T-helper 17 cell (primary cell): ENCODE measurements at places on chromosomes 4 and X.

GRCh38 chr4:41189076-41189475 lies 25.3 kb downstream of the APBB2 start:
- no peak for DNase-seq
- no peak overlapping the region for H3K4me3 ChIP-seq

- no peak overlapping the region for H3K27ac ChIP-seq
- no peak for DNase-seq
- H3K4me3 ChIP-seq: no peak overlapping the region
These were observed 41.0 kb downstream of the TXLNG start for GRCh38 chrX:16827225-16827624.

DNA sequence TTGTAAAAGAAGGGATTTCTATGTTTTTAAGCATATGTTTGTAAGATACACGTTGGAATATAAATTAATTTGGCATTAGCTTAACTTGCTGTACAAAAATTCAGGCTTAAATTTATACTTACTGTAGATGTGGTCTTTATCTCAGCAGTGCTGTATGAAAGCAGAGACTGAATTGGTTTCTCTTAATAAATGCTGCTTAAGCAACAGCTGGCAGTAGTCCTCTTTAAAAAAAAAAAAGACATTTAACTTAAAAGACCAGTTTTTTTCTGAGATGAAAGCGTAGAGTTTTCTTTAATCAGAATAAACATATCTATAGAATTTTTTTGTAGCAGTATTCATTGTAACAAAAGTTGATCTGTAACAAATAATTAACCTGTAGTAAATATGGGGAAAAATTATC lies 124.6 kb downstream of the RAP1GDS1 start:
- peaks cover 3% of the 10 kb centered on the region for H3K36me3 ChIP-seq
- H3K4me1 ChIP-seq: no peaks in the 10 kb centered on the region
- no peak for DNase-seq
- H3K4me3 ChIP-seq: no peak overlapping the region
- no peaks in the 10 kb centered on the region for H3K27me3 ChIP-seq

GRCh38 chr4:92399032-92399431 lies 95.3 kb downstream of the GRID2 start:
- DNase-seq: no peak
- no peak overlapping the region for H3K4me3 ChIP-seq
- no peaks in the 10 kb centered on the region for H3K36me3 ChIP-seq
- H3K27ac ChIP-seq: no peak overlapping the region
- no peaks in the 10 kb centered on the region for H3K27me3 ChIP-seq
- H3K4me1 ChIP-seq: peaks cover 2% of the 10 kb centered on the region

DNA sequence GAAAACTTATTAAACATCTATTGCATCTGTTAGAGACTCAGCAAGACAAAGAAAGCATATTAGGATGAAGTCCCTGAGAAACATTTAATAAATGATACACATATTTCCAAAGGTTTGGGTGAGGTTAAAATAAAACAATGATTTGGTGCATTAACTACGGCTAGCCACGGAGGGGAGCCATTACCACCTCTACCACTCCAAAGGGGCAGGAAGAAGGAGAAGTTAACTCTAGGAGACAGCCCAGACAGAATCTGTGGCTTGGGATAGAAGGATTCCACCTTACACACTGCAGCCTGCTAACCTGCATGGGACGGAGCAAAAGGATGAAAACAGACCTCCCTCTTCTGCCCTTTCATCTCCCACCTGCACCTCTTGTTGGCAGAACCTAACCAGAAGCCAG lies 189.1 kb upstream of the C1QTNF7 start:
- no peak overlapping the region for H3K4me3 ChIP-seq
- peaks cover 21% of the 10 kb centered on the region for H3K27me3 ChIP-seq
- H3K36me3 ChIP-seq: no peaks in the 10 kb centered on the region
